ENCODE measurements at places on chromosomes 5 and 9.

- no peak for DNase-seq
Measured at GRCh38 chr9:81671880-81672280, 17.5 kb downstream of the TLE1 start.

DNA sequence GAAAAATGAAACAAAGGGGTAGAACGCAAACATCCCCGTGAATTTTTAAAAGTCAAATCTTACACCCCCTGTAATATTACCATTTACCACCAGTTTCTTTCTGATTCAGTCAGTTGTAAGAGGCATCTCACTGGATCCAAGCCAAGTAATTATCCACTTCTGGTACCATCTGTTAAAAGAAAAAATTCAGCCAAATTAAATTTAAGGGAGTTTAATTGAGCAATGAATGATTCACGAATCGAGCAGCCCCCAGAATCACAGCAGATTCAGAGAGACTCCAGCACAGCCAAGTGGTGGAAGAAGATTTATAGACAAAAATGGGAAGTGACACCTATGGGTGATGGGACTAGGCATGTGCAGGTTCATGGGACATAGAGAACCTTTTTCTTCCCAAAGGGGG is 29.9 kb upstream of the MTMR12 start:
- no peak for DNase-seq

- DNase-seq, result no peak
Measured at GRCh38 chr9:11002705-11003104, 389.9 kb upstream of the PTPRD start.

GRCh38 chr5:63963080-63963735 is 963 bp upstream of the HTR1A start:
- DNase-seq, result no peak

DNA sequence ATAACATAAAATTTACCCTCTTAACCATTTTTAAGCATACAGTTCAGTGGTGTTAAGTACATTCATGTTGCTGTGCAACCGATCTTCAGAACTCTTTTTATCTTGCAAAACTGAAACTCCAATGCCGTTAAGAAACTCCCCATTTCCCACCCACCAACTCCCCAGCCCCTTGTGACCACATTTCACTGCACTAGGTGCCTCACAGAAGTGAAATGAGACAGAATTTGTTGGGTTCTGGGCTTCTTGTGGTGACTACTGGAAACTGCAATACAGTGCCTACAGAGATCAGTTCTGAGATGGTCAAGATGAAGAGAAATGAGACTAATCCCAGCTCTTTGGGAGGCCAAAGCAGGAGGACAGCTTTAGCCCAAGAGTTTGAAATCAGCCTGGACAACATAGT is 202.1 kb upstream of the SLC30A5 start:
- peak; percentile 22 for DNase-seq
